ENCODE measurements at places on chromosomes 11 and 22.

- DNase-seq: no peak
These were observed 97.1 kb downstream of the TSPAN18 start for GRCh38 chr11:44823868-44824267.

GRCh38 chr11:99571094-99571493 lies 550.3 kb downstream of the CNTN5 start:
- DNase-seq: no peak

- no peak for DNase-seq
These were observed 933 bp upstream of the DLAT start for GRCh38 chr11:112024178-112024772.

- no peak for DNase-seq
These were observed 1085.5 kb downstream of the BRD1 start for GRCh38 chr22:48742191-48742555.
